Stimulated activated CD8-positive, alpha-beta memory T cell treated with anti-CD3 and anti-CD28 coated beads, Interleukin-7, amount 100 ng/mL, for 4 hours (primary cell): ENCODE measurements at places on chromosomes 16 and 17.

DNA sequence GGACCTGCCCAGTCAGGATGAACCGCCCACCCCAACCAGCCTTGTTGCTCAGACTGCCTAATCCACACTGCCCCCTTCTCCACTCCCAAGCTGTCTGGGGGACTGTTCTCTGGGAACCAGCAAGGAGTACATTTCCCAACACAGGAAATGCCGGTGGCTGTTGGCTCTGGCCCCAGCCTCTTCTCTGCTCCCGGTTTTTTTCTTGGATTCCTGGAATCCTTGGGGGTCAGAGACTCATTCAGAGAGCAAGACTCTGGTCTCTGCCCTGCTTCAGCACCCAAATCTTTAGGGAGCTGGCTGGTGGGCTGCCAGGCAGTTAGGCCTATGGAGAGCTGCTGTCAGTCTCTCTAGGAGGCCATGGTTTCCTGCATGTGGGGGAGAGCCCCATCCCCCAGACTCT lies 10.8 kb upstream of the MTMR4 start:
- DNase-seq = no peak

DNA sequence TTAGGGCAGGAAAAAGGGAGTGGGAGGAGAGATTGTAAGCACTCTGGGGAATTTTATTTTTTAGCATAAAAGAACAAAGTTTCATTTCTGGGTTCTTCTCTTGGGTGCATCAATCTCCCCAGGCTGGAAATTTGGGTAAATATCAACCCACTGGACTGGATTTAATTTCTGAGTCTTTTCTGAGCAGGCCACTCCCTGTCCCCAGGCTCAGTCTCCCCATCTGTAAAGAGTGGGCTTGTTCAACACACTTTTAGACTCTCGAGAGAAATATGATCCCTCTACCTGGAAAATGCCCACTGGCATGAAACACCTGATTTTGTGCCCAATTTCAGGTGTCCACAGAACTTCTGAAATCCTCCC lies 617 bp upstream of the VTN start:
- no peak for DNase-seq

DNA sequence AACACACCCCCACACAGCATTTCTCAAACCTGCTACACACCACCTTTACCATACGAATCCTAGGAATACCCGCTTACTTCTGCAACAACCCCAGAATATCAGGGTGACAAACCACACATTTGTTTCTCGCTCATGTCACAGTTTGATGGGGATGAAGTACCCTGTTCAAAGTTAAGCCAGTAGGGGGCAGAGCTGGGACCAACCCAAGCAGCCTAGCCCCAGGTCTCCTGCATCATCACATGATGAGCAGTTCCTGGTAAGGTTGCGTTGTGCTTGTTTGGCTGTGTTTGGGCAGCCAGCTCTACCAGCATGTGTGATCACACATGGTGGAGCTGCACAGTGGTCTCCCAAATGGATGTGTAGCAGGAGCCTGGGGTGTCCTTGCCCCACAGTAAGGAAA lies 103.6 kb upstream of the C16orf82 start:
- DNase-seq = no peak

DNA sequence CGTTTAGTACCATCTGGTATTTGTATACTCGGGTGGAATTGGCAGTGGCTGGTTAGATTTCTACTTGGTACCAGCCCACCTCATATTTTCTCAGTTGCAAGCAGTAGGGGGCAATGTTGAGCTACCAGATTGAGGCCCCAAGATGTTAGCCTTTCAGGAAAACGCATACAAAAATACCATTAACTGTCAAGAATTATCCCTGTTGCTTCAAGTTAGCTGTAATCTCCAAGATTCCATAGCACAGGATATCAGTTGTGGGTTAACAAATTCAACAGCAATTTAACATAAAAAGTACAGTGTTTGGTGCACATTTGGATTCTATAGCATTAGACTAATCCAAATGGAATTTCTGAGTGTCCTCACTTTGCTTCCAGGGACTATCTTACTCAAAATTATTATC lies 188.2 kb downstream of the FTO start:
- no peak for DNase-seq

GRCh38 chr16:84836234-84836647 lies 16.5 kb downstream of the CRISPLD2 start:
- DNase-seq = no peak

DNA sequence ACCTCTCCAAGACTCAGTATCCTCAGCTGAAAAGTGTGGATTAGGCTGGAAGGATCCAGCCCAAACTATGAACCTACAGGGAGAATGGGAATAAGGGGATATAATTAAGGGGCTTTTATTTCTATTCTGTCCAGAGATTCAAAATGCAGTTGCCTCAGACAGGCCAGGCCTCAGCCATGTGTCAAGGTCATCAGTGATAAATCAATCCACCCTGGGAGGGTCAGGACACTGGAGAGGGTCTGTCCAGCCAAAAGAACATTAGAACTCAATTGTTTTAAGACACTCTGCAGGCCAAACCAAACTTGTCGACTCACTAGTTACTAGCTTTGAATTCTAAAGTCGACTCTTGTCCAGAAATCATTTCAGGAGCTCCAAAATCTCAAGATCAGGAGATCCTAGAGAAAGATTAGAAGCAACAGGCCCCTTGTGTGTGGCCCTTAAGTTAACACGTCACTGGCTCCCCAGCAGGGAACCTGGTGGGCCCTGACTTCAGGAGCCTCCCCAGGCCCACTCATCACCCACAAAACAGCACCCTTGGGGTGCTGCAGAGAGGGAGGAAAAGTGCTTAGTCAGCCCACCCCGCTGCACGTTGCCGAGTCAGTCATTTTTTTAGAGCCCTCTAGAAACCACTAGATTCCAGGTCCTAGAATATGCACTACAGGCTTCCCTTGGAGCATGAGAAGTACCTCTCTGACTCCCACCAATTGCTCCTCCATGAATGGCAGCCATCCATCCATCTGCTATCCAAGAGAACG lies 156.8 kb downstream of the XYLT1 start:
- DNase-seq = no peak

GRCh38 chr17:60314423-60314822 lies 77.5 kb downstream of the USP32 start:
- no peak for DNase-seq

DNA sequence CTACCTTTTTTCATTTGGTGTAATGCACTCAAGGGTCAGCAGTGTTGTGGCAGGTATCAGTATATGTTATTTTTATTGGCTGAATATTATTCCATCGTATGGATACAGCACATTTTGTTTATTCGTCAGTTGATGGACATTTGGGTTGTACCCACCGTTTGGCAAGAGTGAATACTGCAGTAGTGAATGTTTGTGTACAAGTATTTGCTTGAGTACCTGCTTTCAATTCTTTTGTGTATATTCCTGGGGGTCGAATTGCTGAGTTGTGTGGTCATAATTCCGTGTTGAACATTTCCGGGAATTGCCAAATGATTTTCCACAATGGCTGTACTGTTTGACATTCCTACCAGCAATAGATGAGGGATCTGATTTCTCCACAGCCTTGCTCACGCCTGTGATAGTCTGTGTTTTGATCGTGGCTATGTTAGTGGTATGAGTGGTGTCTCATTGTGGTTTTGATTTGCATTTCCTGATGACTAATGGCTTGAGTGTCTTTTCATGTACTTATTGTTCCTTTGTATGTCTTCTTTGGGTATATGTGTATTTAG lies 108.4 kb downstream of the OR1D5 start:
- DNase-seq = no peak
